ENCODE measurements at places on chromosomes 1 and 21. TPM values are rescaled to one million over a fixed set of nuclear protein-coding genes. Genes with fewer than 3 reads are reported as not detected.
A peak's percentile ranks its signal among the peaks of the same experiment; 100 is the strongest.

The GBP3 gene
- total RNA-seq: 44.7 TPM

The P3H1 gene
- 42.9 TPM for total RNA-seq

The C1orf141 gene
- total RNA-seq: not detected

The ITSN1 gene
- 78.6 TPM for total RNA-seq

The ETNK2 gene
- 18.0 TPM for total RNA-seq

The LORICRIN gene
- not detected for total RNA-seq

The AGPAT3 gene
- total RNA-seq: 32.8 TPM

GRCh38 chr1:47532921-47533792 lies 95.3 kb downstream of the FOXD2 start:
- DNase-seq: no peak
- no peaks in the 10 kb centered on the region for H3K27me3 ChIP-seq
- H3K4me1 ChIP-seq: peaks cover 12% of the 10 kb centered on the region
- H3K36me3 ChIP-seq: no peaks in the 10 kb centered on the region
- peak overlapping the region; percentile 66 for H3K27ac ChIP-seq

DNA sequence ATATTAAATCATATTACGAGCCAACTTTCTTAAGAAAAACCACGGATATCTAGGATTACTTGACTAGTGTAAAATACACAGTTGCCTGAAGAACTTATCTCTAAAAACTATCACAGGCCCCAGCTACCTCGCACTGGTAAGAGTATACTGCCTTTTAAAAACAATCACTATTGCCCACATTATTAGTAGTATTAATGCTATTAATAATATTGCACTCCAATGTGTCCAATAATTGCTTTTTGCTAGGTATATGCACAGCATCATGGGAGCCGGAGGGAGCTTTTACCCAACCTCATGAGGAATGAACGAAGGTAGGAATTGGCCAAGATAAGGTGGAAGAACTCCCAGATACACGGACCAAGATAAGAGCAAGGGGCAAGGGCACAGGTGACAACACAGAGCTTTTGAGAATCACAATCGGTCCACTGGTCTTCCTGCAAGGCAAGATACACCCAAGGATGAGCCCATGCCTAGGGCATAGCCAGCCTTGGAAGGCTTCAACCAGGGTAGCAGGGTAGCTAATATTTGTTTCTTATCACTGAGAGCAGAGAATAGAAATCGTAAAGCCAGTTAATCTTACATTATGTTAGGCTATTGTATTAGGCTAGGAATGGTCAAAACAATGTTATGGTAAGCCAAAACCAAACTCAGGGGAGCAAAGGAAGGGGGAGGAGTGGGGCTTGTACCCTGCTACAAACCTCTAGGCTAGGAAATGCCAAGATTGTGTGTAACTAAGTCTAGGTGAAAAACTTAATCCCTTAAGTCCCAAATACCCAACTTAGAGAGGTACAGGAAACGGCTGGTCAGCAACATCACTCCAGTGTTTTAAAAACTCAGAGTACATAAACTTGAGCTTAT lies 9.4 kb downstream of the GLUL start:
- no peak for DNase-seq
- peaks cover 56% of the 10 kb centered on the region for H3K36me3 ChIP-seq
- H3K4me3 ChIP-seq: no peak overlapping the region
- H3K27me3 ChIP-seq: no peaks in the 10 kb centered on the region

DNA sequence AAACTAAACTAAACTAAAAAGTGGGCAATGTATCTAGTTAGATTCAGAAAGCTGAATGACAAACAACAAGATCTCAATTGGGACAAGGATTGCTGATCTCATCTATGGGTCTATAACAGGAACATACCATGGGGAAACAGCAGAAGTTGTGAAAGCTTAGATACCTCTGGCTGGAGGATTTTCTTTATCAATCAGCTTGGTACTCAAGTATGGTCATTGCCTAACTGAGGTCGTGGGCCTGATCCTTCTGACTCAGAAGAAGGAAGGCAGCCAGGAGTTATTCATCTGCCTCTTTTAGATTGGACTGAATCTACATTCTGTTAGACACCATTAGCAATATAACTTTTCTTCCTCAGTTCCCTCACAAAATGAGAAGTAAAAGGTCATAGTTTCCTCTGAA lies 39.7 kb downstream of the DNTTIP2 start:
- no peak overlapping the region for H3K27ac ChIP-seq
- H3K4me3 ChIP-seq: no peak overlapping the region

GRCh38 chr21:45032332-45032731 lies 42.0 kb upstream of the ADARB1 start:
- H3K4me3 ChIP-seq: no peak overlapping the region
- H3K4me1 ChIP-seq: peaks cover 68% of the 10 kb centered on the region
- H3K27ac ChIP-seq: peak overlapping the region; percentile 82
- no peak for DNase-seq
- H3K27me3 ChIP-seq: no peaks in the 10 kb centered on the region

GRCh38 chr1:225004396-225004795 lies 74.9 kb downstream of the DNAH14 start:
- no peak overlapping the region for H3K4me3 ChIP-seq
- H3K36me3 ChIP-seq: no peaks in the 10 kb centered on the region
- no peaks in the 10 kb centered on the region for H3K4me1 ChIP-seq
- H3K27me3 ChIP-seq: no peaks in the 10 kb centered on the region

DNA sequence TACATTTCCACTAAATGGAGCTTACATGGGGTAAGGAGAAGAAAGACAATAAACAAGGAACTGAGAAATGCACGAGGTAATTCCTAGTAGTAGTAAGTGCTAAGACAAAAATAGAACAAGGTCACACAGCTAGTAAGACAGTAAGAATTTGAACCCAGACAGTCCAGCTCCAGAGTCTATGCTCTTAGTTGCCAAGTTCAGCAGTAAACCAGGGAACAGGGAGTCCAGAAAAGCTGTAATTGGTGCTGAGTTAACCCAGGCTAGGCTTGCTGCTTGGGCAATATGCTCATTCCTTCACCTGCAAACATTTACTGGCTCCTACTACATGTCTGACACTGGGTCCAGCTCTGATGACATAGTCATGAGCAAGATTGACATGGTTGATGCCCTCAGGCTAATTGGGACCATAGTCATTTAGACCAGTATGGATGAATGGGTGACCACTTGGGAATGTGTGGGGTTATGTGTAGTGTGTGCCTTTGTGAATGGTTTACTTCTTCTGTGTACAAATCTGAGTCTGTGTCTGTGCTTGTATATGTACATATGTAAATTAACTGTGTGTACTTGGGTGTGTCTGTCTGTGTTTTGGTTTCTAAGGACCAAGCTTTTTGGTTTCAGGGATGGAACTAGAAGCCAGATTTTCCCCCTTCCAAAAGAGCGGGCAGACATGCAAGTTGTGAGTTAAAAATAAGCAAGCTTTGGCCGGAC lies 2.0 kb downstream of the GPX7 start:
- no peak overlapping the region for H3K4me3 ChIP-seq
- no peak for DNase-seq
- no peaks in the 10 kb centered on the region for H3K27me3 ChIP-seq
- H3K27ac ChIP-seq: peak overlapping the region; percentile 65

- no peak overlapping the region for H3K27ac ChIP-seq
- DNase-seq: no peak
- H3K4me3 ChIP-seq: no peak overlapping the region
- no peaks in the 10 kb centered on the region for H3K36me3 ChIP-seq
- H3K4me1 ChIP-seq: peaks cover 11% of the 10 kb centered on the region
- no peaks in the 10 kb centered on the region for H3K27me3 ChIP-seq
Observed at GRCh38 chr1:25897754-25898153, 8.5 kb downstream of the STMN1 start.

DNA sequence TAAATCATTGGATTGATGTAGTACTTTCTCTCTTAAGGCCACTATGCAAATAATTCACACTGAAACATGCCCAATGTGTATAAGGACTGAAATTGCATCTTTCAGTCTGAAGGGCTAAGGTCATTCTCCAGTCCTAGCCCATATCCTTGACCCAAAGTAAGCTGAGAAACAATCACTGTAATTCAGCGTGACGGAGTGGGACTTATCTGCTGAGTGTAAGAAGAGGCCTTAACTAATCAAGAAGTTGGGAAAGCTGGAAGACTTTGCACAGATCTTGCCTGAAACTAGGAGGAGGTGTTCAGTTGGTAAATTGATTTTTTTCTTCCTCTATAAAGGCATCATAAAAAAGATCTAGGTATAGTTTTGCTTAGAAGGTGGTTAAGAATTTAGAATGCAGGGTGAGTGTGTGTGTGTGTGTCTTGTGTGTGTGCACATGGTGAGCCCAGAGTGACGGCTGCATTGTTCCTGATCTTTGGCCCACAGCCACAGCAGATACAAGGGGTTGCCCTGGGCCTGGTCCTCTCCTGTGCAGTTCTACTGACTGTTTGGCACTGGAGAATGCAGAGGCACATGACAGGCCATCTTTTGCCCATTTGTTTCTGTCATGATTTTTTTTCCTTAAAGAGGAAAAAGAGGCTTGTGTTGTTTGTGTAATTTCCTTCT lies 13.3 kb upstream of the PPP2R5A start:
- H3K36me3 ChIP-seq: no peaks in the 10 kb centered on the region
- no peak overlapping the region for H3K27ac ChIP-seq
- DNase-seq: no peak
- no peak overlapping the region for H3K4me3 ChIP-seq
- H3K27me3 ChIP-seq: no peaks in the 10 kb centered on the region

DNA sequence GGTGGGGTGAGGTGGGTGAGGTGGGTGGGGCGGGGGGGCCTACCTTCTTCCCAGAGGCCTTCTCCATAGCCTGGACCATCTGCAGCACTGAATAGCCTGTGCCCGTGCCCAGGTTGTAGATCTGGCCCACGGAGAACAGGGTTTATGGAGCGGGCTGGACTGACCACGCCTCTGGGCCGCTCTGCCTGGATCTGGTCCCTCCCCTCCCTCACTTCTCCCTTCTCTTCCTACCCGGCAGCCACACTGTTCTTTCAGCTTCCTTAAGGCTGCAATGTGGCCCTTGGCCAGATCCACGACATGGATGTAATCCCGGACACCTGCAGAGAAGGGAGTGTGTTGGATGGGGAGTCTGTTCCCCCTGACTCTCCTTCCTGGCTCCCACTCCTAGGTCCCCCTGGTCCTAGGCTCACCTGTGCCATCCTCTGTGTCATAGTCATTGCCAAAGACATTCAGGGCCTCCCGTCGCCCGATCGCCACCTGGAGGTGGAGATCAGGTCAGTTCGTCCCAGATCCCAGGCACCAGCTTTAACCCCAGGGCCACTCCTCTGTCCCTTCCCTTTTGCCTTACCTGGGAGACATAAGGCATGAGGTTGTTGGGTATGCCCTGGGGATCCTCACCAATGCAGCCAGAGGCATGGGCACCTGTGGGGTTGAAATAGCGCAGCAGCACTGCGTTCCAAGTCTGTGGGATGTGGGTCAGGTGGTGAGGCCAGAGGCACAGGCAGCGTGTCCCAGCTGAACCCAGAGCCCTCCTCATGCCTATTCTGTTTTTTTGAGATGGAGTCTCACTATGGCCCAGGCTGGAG lies 3.9 kb downstream of the GALE start:
- H3K27ac ChIP-seq: no peak overlapping the region
- no peak overlapping the region for H3K4me3 ChIP-seq
- H3K36me3 ChIP-seq: peaks cover 15% of the 10 kb centered on the region
- no peaks in the 10 kb centered on the region for H3K27me3 ChIP-seq
- peaks cover 13% of the 10 kb centered on the region for H3K4me1 ChIP-seq

DNA sequence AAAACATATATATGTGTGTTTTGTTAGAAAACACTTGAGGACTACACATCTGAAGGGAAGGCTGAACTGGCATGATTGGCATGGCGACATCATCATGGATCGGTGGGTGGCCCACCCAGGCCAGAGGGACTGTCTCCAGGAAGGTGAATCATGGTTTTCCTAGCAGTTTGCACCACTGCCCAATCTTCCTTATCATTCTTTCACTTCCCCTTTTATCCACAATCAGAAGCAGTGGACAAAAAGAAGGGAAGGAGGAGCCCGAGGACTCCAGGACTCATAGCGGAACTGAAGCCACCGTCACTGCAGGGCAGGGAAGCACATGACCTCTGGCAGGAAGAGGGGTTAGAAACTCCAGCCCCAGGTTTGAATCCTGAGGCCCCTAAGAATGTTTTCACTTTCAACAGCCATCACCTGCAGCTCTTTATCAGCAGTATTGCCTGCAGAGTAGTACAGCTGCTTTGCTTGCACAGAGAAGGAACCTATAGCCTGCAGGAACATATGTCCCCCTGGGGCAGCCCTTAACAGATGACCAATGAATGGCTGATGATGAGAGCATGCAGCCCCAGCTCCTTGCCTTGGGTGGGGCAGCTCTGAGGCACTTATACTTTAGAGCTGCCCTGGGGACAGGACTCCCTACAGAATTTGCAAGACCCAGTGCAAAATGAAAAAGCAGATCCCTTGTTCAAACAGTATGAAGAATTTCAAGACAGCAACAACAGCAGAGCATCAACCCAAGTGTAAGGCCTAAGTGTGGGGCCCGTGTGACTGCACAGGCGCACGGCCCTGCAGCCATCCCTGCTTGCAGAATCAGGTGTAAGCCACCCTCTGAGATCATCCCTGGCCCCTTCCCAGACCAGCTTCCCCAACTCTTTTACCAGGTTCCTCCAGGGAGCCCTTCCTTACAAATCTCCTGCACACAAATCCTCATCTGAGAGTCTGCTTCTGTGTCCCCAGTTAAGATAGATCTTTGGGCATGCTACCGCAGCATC lies 241.8 kb upstream of the IRF2BP2 start:
- H3K27ac ChIP-seq: no peak overlapping the region
- DNase-seq: no peak
- no peaks in the 10 kb centered on the region for H3K36me3 ChIP-seq
- no peaks in the 10 kb centered on the region for H3K27me3 ChIP-seq

- no peaks in the 10 kb centered on the region for H3K27me3 ChIP-seq
- H3K4me1 ChIP-seq: peaks cover 80% of the 10 kb centered on the region
- no peak overlapping the region for H3K4me3 ChIP-seq
- no peaks in the 10 kb centered on the region for H3K36me3 ChIP-seq
- no peak for DNase-seq
Observed at GRCh38 chr1:3002349-3003038, 18.8 kb upstream of the ACTRT2 start.

DNA sequence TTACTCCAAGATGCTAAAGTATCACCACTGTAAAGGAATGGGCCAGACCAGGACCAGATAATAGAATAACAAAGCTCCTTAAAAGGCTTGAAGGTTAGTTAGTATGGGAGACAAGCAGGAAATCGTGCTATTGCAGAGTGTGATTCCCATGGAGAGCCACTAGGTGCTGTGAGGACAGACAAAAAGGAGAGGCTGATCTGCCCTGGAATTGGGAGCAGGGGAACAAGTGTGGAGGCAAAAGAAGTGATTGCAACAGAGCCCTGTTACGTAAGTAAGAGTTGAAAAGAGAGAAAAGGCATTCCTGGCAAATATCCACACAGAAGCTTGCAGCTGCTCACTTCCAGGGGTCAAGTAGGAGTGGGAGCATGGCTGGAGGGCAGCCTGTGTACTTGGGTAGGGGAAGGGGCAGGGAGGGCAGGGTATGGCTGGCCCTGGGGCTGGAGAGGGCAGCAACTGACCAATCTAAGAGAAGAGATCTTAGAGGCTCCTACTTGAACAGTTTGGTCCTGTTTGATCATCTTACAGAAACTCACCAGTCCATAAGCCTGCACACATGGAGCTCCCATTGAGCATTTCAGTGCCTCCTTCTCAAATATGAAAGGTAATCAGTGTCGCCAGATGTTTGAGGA lies 207.7 kb upstream of the GJB5 start:
- H3K4me3 ChIP-seq: no peak overlapping the region
- H3K27me3 ChIP-seq: no peaks in the 10 kb centered on the region
- no peak for DNase-seq
- no peaks in the 10 kb centered on the region for H3K36me3 ChIP-seq

Measured in thoracic aorta (tissue), 2 donors.